Amniotic stem cell (primary cell): ENCODE measurements at places on chromosomes 6 and 20.
A peak's percentile ranks its signal among the peaks of the same experiment; 100 is the strongest.

GRCh38 chr20:63896264-63897105, 1.6 kb downstream of the DNAJC5 start:
- DNase-seq = no peak

- DNase-seq = no peak
These were observed 236.5 kb downstream of the HACE1 start for GRCh38 chr6:104623052-104623690.

- DNase-seq = no peak
These were observed 131.2 kb upstream of the KCNG1 start for GRCh38 chr20:51153867-51154707.

GRCh38 chr20:50724851-50725723, 6.3 kb upstream of the PARD6B start:
- DNase-seq = peak; percentile 95

GRCh38 chr6:1094306-1094705, 217.6 kb upstream of the FOXQ1 start:
- no peak for DNase-seq

GRCh38 chr6:85494547-85495536, 45.0 kb downstream of the NT5E start:
- DNase-seq = no peak

DNA sequence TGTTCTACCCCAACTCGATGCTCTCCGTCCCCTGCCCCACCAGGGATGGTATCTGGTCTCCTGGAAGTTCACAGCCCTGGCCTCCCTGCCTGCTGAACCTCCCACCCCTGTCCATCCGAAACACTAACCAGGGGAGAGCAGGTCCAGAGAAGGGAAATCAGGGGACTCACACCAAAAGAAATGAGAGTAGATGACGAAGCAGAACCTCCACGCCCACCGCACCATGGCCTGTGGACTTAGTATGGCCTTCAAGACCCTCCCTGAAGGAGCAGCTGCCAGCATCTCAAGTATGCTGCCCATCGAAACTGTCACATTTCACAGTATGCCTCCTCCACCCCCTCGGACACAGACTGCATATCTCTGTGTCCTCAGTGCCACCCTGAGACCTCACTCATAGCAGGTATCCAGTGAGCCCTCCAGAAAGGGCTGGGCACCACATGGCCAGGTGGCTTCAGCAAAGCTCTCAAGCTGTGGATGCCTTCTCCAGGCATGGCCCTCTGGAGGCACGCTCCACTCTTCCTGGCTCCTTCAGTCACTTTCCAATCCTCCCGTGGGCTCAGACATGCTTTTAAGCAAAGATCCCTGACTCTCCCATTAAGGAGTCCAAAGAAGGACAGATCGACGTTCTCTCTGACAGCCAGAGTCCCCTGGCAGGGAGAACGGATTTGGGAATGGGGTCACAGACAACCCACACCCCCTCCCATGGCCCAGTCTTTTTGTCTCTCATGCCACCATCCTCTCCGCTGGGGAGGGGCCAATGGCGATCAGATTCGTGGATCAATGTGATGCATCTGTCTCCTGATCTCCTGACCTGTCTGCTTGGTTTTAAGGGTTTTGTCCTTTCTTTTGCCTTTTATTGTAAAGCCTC, 158.4 kb downstream of the ANKRD60 start:
- DNase-seq = no peak

DNA sequence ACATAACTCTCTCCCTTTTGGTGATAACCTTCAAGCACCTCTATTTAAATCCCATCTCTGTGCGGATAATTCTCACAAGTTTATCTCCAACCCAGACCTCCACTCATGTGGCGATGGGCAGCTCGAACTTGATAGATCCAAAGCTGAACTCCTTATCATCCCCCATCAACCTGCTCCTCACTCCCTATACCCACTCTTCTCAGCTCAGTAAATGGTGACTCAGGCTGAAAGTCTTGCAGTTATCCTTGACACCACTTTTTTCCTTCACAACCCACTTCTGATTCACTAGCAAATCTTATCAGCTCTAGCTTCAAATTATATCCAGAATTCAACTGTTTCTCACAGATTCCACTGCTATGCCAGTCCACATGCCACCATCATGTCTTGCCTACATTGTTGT, 155.3 kb upstream of the STXBP5 start:
- no peak for DNase-seq

DNA sequence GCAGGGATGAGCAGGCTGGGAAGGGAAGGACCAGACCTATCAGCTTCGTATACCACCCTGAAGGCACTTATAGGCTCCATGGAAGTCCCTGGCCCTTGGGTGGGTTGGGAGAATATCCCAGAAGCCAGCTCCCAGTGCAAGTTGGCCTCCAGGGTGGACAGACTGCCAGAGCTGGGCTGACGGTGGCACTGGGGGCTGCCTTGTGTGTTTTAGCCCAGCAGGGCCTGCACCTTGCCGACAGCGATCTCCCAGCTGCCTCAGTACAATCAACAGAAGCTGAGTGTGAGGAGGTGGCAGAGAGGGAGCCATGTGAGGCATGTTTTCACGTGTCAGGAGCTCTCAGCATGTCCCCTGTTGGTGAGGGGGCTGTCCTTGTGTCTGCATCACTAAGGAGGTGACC, 159.5 kb downstream of the VEGFA start:
- no peak for DNase-seq

GRCh38 chr20:58403272-58403671, 14.2 kb downstream of the VAPB start:
- DNase-seq = no peak

- DNase-seq = no peak
These were observed 69.5 kb downstream of the LRFN2 start for GRCh38 chr6:40517654-40518053.

- no peak for DNase-seq
These were observed 255.3 kb downstream of the EPM2A start for GRCh38 chr6:145480024-145480423.

- DNase-seq = no peak
These were observed 12.3 kb downstream of the EDEM2 start for GRCh38 chr20:35134880-35135279.

- DNase-seq = no peak
These were observed 100.3 kb upstream of the SIRPG start for GRCh38 chr20:1757606-1758512.

DNA sequence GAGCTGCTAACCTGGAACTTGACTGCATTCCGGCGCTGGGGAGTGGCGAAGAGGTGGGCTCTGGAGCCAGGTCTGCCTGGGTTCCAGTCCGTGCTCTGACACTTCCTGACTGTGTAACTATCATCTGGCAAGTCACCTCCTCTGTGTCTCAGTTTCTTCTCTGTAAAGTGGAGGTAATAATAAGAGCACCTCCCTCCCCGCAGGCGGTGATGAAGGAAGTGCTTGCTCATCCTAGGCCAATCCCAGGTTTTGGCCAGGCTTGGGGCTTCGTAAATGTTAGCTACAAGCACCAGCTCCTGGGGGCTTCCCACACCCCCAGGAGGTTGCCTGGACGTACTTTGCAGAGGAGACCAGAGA, 32.8 kb downstream of the SNAI1 start:
- no peak for DNase-seq

DNA sequence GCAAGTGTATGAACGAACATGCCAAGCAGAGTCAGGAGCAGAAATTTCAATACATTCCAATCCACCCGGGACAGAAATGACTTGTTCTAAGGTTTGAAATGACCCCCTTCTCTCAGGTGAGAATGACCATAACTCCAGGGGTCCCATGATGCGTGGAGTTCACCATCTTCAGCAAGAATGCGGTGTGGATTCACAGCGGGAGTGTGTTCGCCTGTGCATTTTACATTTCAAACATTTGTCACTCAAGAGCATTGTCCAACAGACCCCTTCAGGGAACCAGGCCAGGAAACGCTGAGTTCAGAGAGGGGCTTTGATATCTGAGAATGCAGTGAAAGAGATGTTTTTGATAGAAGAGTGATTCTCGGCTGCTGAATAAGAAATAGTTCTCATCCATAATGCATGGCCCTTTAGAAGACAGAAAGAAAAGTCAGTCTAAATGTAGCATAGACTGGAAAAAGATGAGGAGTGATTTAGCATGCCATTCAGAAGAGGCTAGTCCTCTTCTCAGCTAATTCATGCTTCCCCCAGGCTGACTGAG, 200.3 kb upstream of the KCNG1 start:
- DNase-seq = no peak
